ENCODE measurements at places on chromosomes 6 and 20.

GRCh38 chr6:24901698-24902328 lies 33.9 kb downstream of the RIPOR2 start:
- no peak for DNase-seq

GRCh38 chr6:168282985-168283685 lies 36.4 kb downstream of the DACT2 start:
- no peak for DNase-seq

GRCh38 chr6:163414946-163415619 lies 565 bp downstream of the QKI start:
- DNase-seq: peak; percentile 40

GRCh38 chr20:36235892-36236785 lies at the start of gene AAR2:
Gene AAR2, plus strand, starts transcription at chr20:36236478. Its CDS starts 3,391 bp downstream, at chr20:36239869.
- DNase-seq: peak; percentile 77

- DNase-seq: no peak
Observed at GRCh38 chr20:47479093-47479492, 22.6 kb upstream of the NCOA3 start.

DNA sequence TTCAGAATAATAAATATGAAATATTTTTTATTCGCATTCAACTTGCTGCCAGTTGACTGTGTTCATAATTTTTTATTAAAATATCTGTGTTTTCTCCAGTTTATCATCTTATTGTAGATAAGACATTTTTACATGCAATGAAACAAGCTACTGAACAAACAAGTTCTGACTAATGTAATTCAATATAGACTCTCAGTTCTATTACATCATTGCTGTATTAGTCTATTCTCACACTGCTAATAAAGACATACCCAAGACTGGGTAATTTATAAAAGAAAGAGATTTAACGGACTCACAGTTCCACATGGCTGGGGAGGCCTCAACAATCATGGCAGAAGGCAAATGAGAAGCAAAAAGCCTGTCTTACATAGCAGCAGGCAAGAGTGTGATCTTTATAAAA lies 1357.7 kb upstream of the CITED2 start:
- no peak for DNase-seq

- DNase-seq: no peak
Observed at GRCh38 chr6:2899596-2899995, 3.5 kb downstream of the SERPINB9 start.

DNA sequence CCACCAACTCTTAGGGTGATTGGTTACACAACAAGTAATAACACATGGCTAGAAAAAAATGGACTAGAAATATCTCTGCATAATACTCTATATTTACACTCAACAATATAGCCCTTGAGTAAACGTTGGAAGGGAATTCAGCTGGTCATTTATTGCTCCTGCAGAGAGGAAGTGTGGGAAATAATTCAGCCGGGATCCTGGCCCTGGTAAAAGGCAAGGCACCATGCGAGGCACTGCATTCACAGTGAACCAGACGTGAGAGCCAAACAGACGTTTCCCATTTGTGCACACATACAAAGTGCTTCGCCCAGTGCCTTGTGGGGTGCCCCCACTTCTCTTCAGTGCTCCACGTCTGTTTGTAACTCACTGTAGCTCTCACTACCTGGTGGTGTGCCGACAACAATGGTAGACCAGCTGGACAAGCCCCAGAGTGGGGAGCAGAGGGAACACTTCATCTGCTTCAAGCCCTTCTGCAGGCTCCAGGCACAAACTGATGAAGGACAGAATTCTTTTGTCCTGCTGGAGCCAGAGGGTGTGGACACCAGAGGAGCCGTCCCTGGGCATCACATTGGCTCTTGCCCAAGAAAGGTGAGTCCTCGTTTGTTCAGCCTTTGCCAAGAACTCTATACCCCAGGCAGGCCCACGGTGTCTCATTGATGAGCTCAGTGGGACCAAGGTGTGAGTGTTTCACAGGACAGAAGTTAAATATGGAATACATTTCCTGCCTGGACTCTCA lies 18.8 kb downstream of the SYNDIG1 start:
- no peak for DNase-seq

- DNase-seq: no peak
Observed at GRCh38 chr20:57711311-57711712, 1.5 kb upstream of the PMEPA1 start.

DNA sequence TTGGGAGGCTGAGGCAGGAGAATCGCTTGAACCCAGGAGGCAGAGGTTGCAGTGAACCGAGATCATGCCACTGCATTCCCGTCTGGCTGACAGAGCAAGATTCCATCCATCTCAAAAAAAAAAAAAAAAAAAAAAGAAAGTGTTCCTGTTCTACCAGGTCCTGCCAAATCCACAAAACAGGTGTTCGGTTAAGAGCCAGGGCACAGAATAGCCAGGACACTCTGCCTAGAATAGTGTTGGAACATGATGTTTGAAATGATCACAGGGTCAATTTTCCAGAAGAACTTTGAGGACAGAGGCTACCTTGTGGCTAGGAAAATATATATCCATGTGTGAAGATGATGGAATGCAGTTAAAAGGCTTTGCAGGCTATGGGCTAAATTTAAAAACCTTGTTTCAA lies 63.6 kb upstream of the TRAF3IP2 start:
- DNase-seq: no peak

DNA sequence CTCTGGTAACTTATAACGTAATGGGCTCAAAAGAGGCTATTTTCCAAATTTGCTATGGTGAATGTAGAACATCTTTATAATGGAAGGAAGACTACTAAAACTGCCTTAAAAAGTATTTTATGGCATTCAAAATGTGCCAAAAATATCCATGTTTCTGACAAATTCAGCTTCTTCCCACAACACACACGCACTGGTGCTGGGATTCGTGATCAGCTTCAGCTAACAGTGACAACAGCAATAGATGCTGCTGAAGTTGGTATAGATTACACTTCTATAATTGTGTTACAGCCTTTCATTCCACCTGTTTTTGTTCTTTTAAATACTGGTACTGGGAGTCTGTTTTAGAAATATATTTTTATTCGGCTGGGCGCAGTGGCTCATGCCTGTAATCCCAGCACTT lies 19.0 kb downstream of the NUDT3 start:
- DNase-seq: no peak

DNA sequence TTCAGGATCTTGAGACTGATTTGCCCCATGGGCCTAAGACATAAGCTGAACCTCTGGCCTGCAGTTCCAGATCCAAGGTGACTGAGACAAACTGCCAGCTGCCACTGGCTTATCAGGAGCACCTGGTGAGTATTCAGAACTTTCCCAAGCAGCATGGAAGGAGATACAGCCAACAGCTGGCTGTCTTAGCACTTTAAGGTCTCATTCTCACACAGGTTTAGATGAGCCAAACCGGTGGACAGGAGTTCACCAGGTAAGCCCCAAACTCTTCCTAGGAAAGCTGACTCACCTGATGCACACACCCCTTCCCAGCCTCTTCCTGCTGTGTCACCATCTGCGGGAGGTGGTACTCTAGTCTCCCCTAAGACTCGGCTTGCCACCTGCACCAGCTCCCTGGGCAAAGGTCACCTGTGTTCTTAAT lies at the start of gene BANF2:
Gene BANF2 (plus strand): TSS at position 36 of the 421 bp plus-strand sequence. CDS start 25,060 bp downstream, outside the sequence.
- no peak for DNase-seq

DNA sequence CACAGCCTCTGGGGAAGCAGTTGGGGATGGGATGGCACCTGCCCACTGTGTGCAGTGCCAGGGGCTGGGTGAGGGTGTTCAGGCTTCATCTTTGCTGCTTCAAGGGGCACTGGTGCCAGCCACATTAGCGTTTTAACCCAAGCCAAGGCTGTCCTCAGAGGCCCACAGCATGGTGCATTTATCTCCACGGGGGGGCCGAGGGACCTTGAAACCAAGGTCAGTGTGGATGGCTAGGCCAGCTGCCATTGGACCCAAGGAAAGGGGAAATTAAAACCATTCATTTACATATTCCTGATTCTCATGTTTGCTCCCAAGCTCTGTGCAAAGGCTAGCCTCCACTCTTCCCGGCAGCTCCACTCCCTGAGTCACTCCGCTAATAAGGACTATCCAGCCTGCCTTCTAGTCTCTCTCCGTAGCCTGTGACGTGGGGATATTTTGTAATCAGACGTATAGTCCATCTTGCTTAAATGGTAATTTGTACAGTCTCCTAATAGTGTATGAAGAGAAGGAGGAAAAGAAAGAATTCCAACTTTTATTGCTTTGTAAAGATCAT lies 197.1 kb downstream of the CDH4 start:
- no peak for DNase-seq

- no peak for DNase-seq
Observed at GRCh38 chr6:35154262-35154661, 13.1 kb upstream of the TCP11 start.

DNA sequence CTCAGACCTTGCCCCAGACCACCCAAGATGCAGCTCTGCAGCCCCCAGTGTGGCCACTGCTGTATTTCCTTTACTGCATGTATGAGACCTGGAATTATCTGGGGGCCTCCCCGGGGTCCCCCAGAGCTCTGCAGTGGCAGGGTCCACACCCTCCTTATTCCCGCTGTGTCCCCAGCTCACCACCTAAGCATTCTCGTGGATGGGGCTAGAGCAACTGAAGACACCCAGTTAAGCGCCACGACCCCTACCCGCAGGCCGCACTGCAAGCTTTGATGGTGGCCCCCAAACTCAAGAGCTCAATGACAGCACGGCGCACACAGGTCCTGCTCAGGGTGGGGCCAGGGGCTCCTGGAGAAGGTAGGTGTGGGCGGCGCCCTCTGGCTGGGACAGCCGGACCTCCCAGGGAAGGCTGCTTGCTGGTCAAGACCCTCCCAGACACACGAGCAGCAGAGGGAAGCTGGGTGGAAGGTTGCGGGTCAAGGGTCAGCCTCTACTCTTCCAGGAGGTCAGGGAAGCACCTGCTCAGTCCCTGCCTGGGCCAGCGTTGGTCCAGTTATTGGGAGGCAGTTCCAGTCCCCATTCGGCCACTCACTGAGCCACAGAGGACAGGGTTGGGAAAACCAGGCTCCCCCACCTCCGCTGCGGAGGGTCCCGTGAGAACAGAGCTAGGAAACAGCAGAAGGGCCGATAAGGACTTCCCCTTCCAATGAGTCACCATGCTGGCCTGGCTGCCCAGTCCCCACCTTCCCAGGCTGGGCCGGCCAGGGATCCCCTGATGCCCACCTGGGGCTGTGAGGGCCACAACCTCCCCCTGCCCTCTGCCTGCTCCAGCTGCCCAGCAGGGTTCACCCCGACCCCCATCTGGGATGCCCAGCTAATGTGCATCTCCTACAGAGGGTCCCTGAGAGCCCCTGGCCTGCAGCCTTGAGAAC lies 2.9 kb downstream of the LAMA5 start:
- DNase-seq: no peak

DNA sequence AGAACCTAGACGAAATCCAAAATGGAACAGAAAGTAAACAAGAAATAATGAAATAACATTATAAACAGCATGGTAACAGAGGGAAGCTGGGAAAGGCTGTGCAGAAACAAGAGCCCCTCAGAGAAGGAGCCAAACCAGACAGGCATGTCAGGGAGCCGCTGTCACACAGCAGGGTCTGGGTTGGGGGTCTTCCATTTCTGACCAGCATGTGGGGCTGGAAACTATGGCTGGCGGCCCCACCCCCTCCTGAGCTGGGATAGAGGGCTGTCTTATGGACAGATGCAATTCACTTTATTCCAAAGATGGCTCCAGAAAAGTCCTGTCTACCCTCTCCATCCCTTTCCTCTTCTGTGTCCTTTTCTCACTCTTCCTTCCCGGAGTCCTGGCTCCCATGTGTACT lies 27.3 kb downstream of the C6orf89 start:
- DNase-seq: peak; percentile 3

DNA sequence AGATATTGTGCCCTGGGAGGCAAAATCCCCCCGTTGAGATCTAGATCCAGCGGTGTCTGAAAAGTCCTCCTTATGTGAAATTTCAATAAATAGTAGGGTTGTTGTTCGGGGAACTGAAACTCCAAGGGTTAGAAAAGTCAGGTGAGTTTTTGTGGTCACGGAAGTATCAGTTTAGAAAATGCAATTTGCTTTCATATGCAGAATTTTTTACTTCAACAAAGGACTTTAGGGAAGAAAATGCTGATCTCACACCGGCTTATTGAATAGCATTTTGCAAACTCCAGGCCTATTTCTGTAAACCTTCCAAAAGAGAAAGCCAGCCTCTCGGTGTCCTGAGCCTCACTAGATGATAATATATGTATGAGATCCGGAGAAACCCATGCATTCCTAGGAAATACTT lies 254.7 kb downstream of the TSHZ2 start:
- no peak for DNase-seq

- DNase-seq: no peak
Observed at GRCh38 chr6:168138436-168138835, 59.4 kb upstream of the FRMD1 start.

DNA sequence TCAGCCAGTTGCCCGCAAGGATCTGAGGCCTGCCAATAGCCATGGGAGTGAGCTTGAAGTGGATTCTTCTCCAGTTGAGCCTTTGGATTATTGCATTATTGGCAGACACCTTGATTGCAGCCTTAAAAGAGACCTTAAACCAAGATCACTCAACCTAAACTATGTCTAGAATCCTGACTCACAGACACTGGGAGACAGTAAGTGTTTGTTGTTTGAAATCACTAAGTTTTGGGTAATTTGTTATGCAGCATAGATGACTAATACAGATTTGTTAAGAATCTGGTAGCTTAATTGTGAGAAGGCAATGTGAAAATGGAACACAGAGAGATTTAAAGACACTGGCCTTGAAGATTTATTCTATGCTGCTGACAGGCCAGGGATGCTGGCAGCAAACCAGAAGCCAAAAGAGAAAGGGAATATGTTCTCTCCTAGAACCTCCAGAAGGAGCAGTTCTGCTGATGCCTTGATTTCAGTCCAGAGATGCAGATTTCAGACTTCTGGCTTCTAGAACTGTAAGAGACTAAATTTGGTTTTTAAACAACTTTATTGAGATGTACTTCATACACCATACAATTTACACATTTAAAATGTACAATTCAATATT lies 17.6 kb downstream of the SIRPD start:
- DNase-seq: no peak

DNA sequence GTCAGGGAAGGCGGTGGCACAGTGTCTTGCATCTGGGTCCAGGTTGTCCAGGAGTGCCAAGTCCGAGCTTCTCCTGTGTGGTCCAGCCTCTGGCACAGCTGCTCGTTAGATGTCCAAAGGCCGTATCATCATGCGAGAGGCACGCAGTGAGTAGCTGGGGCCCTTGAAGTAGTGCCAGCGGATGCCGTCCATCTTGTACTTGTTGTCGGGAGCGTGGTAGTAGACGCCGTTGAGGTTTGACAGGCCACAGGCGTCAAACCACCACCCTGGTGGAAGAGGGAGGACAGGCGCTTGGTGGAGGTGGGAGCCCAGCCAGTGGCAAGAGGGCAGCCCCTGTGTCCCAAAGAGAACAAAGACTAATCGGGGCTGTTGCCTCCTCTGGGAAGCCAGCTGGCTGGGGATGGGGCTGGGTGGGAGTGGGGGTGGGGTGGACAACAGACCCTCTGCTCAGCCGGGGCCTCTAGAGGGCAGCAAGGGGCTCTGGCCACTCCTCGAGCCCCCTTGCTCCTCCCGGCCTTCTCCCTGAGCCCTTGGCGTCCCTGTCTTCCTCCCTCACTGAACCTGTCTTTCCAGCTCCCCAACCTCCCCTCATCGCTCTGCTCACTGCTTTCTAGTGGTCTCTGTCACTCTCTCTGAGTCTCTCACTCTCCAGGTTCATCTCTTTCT lies 39.5 kb downstream of the FAM110A start:
- no peak for DNase-seq

- DNase-seq: peak; percentile 54
Observed at GRCh38 chr6:7243179-7243981, 69.6 kb downstream of the SSR1 start.
